ENCODE measurements at places on chromosomes 16 and 17.

- no peak for DNase-seq
Observed at GRCh38 chr17:66682283-66682682, 152.6 kb upstream of the CACNG5 start.

DNA sequence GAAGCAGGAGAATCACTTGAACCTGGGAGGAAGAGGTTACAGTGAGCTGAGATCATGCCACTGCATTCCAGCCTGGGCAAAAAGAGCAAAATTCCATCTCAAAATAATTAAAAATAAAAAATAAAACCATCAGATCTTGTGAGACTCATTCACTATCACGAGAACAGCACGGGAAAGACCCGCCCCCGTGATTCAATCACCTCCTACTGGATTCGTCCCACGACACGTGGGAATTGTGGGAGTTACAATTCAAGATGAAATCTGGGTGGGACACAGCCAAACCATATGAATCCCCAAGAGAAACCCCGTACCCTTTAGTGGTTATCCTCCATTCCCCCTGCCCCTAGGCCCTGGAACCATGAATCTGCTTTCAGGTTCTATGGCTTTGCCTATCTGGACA lies 15.4 kb upstream of the MGAT5B start:
- no peak for DNase-seq

- DNase-seq, result no peak
Observed at GRCh38 chr16:25413975-25414374, 156.3 kb upstream of the ZKSCAN2 start.

DNA sequence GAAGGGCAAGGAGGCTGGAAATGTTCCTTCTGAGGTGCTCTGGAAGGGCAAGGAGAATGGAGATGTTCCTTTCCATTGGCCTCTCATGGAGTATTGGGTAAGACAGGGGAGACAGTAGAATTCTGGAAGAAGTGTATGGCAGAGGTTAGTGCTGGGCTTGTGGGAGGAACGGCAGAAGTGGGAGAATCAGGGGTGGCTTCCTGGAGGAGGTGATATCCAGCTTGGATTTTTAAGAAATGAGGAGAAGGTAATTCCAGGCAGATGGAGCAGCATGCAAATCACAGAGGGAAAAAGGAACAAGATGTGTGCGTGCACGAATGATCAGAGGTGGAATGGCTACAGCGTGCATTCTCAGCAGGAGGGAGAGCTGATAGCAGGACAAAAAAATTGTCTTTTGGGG lies 45.1 kb upstream of the ASIC2 start:
- DNase-seq, result no peak

DNA sequence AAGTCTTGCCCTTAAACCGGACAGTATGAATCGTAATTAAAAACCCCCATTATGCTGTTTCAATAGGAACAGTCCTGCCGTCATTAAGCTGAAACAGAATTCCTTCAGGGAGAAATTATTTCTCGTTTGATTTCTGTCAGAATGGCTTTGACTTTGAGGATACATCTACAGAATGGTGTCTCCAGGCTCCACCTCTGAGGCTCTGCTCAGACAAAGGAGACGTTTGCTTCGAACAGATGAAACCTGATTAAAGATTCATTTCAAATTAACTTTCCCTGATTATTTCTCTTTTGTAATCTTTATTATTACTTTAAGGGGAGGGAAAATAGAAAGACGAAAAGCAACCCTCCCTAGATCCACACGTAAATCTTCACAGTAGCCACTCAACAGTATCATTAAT lies 106.9 kb downstream of the TMEM114 start:
- DNase-seq, result no peak

DNA sequence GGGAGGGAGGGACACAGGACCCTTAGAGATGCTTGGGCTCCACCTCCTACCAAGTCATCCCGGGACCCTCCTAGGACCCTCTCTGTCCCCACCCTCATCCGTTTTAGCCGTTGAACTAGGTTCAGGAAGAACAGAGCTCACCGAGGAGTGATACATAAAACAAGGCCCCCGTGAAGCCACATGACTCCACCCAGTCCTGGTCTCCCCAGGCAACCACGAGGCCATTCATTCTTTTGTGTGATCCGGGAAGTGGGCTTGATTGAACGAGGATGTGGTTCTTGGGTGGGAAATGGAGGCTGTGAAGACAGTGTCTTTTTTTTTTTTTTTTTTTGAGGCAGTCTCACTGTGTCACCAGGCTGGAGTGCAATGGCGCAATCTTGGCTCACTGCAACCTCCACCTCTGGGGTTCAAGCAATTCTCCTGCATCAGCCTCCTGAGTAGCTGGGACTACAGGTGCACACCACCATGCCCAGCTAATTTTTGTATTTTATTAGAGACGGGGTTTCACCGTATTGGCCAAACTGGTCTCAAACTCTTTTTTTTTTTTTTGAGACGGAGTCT lies 14.8 kb downstream of the TRARG1 start:
- peak; percentile 91 for DNase-seq

DNA sequence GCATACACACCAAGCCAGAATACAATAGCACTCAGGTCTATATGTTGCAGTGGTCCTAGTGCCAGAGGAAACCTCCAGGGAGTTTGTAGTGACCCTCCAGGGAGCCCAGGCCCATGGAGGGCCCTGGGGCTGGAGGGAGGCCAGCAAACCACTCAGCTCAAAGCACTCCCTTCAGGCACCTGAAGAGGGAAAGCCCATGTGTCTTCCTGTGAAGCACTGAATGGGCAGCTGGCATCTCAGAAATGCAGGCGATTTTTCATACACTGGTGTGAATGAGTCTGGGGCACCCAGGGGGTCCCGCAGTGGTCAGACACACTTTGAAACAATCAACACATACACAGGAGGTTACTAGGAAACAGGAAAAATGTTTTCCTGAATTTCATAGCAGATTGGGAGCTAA lies 12.8 kb downstream of the TBC1D26 start:
- no peak for DNase-seq

- DNase-seq, result peak; percentile 90
Observed at GRCh38 chr17:29617125-29617480, 5.6 kb downstream of the CORO6 start.

DNA sequence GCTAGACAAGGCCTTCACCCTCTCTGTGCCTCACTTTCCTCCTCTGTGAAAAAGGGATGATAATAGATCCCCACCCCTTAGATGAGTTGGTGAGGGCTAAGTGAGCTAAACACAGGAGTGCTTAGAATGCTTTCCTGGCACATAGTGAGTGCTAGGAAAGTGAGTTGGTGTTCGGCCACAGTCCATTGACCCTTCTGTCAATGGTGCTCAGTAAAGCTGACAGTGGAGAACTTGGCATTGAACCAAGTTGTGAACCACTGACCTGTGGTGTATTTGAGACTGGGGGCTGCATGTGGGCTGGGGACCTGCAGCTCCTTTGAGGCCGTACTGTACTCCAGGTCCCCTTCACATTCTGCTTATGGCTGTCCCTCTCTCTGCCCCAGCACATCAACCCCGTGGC lies 4.8 kb downstream of the PLK1 start:
- no peak for DNase-seq

GRCh38 chr17:14745541-14745940 lies 444.7 kb downstream of the HS3ST3B1 start:
- DNase-seq, result no peak

GRCh38 chr17:12995896-12996295 lies 21.9 kb downstream of the ELAC2 start:
- DNase-seq, result no peak

DNA sequence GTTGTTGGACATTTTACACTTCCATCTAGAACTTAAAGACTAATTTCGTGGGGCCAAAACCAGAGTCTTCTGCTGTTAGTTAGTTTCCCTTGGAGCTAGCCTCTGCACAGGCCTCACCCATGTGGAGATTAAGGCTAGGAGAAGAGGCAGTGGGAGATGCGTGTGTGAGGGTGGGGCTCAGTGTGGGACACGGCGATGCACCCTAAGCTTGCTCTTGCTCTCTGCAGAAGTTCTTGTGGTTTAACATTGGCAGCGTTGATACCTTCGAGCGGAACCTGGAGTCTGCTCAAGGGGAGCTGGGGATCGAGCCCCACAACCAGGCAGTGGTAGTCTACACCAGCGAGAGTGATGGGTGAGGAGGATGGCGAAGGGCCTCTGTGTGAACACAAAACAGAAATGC lies 34.0 kb downstream of the DBNDD1 start:
- DNase-seq, result no peak

DNA sequence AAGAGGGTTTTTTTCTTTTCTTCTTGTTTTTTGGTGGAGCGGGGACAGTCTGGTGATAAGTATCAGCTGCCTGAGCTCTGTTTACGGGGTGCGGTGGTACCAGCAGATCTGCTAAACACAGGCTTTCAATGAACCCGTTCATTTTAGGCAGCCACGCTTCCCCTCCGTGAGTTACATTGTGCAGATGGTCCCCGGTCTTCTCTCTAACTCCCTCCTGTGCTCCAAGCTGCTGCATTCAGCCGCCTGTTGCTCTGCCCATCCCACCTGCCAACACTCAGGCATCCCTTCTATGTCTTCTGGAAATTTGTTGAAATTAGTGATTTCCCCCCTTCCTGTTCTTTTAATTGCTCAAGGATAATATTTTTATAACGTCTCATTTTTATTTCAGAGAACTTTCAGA lies 82.1 kb upstream of the ELAC2 start:
- DNase-seq, result no peak

DNA sequence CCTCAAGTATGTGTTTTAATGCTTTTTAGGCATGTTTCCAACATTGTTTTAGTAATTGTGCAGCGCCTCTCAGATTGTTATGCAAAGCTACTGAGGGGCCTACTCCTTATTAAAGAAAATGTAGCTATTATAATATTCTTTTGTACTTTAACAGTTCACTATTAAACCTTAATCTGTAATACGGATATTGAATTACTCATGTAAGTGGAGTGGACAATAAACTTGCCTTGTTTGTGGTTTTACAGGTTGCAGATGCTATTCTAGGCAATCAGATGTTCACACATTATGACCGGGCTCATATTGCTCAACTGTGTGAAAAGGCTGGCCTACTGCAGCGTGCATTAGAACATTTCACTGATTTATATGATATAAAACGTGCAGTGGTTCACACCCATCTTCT lies 41.0 kb downstream of the PTRH2 start:
- DNase-seq, result no peak

Measured in CD4-positive, alpha-beta T cell treated with Interleukin-6 at 100 ng/mL for 8 hours (primary cell).